Activated CD8-positive, alpha-beta memory T cell treated with anti-CD3 and anti-CD28 coated beads for 4 hours (primary cell): ENCODE measurements at places on chromosomes 12 and 14.

DNA sequence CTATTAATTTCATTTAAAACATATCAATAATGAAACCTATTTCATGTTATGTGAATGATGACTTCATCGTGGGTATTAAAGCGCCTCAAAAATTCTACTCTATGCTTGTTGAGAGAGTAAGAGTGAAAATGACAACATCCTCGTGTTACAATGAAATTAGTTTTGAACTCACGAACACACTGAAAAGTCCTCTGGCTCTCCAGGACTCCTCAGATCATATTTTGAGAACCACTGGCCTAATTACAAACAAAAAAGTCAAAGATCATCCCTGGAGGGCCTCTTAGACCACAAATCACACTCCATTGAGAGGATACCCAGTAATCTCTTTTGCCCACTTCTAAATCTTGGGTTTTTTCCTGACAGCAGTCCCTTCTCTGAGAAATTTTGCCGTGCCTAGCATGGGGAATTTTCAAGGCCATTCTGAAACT lies 19.1 kb downstream of the DAAM1 start:
- DNase-seq: no peak

DNA sequence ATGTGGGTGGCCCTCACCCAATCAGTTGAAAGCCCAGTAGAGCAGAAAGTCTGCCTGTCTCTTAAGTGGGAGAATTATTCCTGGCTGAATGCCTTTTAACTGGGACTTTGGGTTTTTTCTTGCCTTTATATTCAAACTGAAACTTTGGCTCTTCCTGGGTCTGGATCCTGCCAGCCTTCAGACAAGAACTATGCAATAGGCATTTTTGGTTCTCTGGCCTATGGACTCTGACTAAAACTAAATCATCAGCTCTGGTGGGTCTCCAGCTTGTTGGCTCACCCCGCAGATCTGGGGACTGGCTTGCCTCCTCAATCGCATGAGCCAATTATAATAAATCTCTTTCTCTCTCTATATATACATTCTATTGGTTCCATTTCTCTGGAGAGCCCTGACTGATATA lies 173.0 kb upstream of the IGF1 start:
- no peak for DNase-seq

- no peak for DNase-seq
Measured at GRCh38 chr14:56142314-56142713, 24.1 kb downstream of the PELI2 start.

DNA sequence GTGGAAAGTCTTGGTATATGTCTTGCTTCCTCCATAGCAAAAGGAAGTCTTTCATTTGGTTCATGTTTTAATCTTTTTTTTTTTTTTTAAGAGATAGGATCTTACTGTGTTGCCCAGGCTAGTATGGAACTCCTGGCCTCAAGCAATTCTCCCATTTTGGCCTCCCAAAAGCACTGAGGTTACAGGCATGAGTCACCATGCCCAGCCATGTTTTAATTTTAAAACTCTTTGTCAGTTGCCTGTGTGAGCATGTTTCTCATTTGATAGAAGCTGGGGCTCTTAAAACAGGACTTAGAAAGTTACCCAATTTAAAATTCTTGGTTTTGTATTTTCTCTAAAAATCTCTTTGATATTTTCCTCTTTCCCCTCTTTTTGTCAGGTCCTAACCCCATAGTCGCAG lies 45.0 kb upstream of the REP15 start:
- DNase-seq: no peak

GRCh38 chr12:54162741-54163140 lies 26.0 kb downstream of the SMUG1 start:
- DNase-seq: no peak
